ENCODE measurements at places on chromosomes 13 and 19. TPM values are rescaled to one million over a fixed set of nuclear protein-coding genes. Genes with fewer than 3 reads are reported as not detected.

Gene S1PR2
- 9.5 TPM for total RNA-seq

Gene CEACAM7
- not detected for total RNA-seq

Gene SSC5D
- total RNA-seq: 0.15 TPM

Gene LRCH1
- 17.1 TPM for total RNA-seq

Gene CRX
- total RNA-seq: not detected

Gene FAM83E
- total RNA-seq: 1.3 TPM

Gene ZNF667
- total RNA-seq: not detected

Gene EBI3
- total RNA-seq: 4.0 TPM

Gene CDX2
- total RNA-seq: not detected

Gene PAK4
- total RNA-seq: 19.6 TPM

Gene KCNN1
- not detected for total RNA-seq

Gene CRLF1
- not detected for total RNA-seq

Gene CBY2
- not detected for total RNA-seq

Gene IFI30
- 55.6 TPM for total RNA-seq

Gene FBN3
- not detected for total RNA-seq

Gene NLRP9
- not detected for total RNA-seq

Gene MAST1
- total RNA-seq: 2.1 TPM

Gene TMC4
- total RNA-seq: 3.2 TPM

Gene CPAMD8
- total RNA-seq: 1.2 TPM

Gene THOP1
- 80.0 TPM for total RNA-seq

Gene LGALS4
- 0.93 TPM for total RNA-seq

Gene PRR12
- 33.0 TPM for total RNA-seq

Gene NXNL1
- total RNA-seq: not detected

Data from activated CD4-positive, alpha-beta memory T cell treated with anti-CD3 and anti-CD28 coated beads, Interleukin-2, amount 10 ng/mL, durations not matched to agents 7 days and 5 days (primary cell).